Stimulated activated CD4-positive, alpha-beta T cell treated with anti-CD3 and anti-CD28 coated beads, Interleukin-15, amount 100 ng/mL, for 24 hours (primary cell): ENCODE measurements at places on chromosomes 13 and 19.

- DNase-seq, result no peak
These were observed 1.7 kb downstream of the KANK2 start for GRCh38 chr19:11195681-11196080.

- no peak for DNase-seq
These were observed 83.1 kb downstream of the ZNF557 start for GRCh38 chr19:7152568-7152967.

GRCh38 chr19:37227996-37228395 lies 10.0 kb downstream of the ZNF383 start:
- peak; percentile 38 for DNase-seq

DNA sequence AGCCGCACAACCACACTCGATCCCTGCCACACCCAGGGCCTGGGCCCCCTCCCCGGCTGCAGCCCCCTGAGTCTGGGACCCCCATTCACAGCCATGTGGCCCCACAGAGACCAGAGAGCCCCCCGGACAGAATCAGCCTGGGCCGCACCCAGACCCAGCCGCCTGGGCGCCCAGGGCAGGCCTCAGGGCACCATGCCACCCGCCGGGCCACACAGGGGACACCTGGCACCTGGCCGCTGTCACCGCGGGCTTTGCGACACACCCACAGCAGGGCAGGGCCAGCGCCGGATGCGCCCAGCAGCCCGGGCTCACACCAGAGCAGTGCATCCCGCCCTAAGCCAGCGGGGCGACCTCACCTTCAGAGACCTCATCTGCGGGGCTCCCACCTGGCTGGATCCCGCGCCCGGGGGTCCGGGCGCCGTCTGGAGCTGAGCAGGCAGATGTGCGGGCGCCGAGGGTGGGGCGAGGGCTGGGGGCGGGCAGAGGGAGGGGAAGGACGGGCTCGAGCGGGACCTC lies 443 bp downstream of the TBXA2R start:
- DNase-seq, result peak; percentile 49

DNA sequence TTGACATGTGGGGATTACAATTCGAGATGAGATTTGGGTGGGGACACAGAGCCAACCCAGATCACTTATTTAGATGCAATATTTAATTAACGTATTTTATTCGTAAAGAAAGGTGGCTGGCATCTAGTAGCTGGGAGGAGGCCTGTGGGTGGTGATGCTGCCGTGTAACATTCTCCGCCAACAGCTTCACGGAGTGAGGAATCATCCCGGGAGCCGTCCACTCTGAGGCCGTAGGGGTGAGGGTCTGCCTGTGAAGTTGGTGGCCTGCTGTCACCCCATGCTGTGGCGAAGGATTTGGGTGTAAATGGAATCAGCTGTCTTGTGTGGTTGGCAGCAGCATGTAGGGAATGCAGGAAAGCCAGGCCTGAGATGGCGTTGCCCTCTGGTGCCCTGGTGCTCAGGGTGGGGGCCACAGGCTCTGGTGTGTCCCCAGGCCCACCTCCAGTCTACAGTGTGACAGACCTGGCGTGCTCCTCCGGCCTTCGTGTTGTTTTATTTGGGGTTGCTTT lies 3.3 kb upstream of the TEX29 start:
- DNase-seq, result no peak

GRCh38 chr19:17125062-17125727 lies 49.6 kb downstream of the MYO9B start:
- DNase-seq, result no peak

- no peak for DNase-seq
These were observed 394.7 kb upstream of the DACH1 start for GRCh38 chr13:72261732-72262131.

GRCh38 chr19:38281811-38282566 lies 17.6 kb downstream of the SPINT2 start:
- no peak for DNase-seq

DNA sequence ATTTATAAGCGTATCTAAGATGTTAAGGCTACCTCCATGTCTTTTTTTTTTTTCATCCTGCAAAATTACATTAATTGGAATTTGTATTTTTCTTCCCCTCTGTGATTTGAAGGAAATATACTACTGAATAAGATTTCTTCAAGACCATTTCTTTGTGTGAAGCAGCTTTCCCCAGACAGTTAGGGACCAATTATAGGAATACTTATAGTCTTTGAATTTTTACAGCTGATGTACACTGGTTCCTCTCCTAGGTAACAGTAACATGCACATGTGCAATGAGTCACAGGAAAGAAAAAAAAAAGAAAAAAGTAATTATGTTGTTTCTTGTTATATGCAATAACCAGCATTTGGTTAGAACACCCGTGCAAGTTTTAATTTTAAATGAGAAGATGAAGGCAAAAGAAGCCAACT lies 82.0 kb downstream of the PCDH9 start:
- no peak for DNase-seq

DNA sequence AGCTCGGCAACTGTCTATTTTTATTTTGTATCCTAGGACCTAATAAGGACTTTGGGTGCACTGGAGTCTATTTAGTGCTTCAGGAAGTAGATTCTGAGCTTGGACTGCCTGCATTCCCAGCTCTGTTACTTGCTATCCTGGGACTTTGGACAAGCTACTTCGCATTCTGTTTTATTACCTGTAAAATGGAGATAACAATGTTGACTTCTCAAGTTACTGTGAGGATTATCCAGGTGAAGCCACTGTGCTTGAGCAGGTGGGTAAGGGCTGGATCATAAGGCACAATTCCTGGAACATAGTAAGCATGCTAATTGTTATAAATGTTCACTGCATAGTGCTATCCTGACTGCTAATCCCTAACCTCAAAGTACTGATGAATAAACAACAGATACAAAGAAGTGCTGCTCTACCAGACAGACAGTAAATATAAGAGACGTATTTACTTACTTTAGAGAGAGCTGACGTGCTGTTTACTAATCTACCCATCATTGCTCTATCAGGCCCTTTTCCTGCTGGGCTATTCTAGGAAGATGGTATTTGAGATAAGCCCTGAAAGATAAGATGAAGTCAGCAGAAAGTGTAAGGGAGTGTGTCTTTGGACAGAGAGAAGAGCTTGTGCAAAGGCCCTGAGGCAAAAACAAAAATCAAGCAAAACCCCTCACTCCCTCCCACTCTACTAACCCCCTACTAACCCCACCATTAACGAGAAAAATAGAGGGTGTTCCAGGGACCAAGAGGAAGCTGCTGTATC lies 50.8 kb upstream of the FLT1 start:
- DNase-seq, result no peak

DNA sequence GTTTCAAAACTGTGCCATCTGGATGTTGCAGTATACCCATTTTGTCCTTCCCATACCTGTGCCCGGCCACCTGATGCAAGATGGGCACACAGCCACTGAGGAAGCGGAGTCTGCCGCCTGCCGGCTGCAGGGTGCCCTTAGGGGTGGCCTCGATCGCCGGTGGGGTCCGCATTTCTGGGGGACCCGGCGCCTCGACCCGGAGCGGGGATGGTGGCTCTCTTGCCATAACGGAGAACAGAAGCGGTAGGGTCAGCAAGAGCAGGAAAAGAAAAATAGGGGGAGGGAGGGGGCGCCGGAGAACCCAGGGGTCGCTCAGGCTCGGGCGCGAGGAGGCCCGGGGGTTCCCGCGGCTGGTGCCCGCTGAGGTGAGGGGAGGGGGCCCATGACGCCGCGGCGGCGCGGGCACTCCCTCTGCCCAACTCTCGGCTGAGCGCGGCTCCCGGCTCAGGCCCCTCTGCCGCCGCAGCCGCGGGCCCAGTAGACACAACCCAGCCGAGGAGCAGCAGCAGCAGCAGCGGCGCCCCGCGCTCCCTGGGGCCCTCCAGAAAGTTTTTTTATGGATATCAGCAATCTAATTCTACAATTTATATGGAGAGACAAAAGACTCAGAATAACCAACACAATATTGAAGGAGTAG lies 13.8 kb upstream of the CYP4F2 start:
- DNase-seq, result no peak

- peak; percentile 98 for DNase-seq
These were observed 2.5 kb downstream of the PRR12 start for GRCh38 chr19:49593233-49594113.

GRCh38 chr13:38735665-38736440 lies 49.0 kb downstream of the FREM2 start:
- no peak for DNase-seq

GRCh38 chr19:1783874-1784273 lies 28.2 kb downstream of the ATP8B3 start:
- DNase-seq, result no peak

DNA sequence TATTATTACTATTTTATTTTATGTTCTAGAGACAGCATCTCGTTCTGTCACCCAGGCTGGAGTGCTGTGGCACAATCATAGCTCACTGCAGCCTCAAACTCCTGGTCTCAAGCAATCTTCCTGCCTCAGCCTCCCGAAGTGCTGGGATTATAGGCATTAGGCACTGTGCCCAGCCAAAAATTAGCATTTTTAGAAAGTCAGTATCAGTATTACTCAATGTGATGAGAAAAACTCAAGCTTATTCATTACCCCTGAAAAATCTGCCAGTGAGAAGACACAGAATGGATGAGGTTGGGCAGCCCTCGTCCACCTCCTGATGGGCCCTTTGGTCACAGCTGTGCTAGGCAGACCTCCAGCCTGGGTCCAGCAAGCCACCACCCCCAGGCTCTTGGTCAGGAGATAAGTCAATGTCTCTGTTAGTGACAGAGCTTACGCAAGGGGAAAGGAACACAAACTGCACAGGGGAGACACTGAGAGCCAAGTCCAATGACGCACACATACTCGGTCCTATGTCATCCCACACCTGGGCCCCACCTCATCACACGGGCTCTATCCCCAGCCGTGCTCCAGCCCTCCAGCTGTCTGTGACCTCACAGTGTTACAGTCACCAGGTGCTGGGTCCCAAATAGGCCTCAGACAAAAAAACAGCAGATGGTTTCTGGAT lies 19.8 kb downstream of the PEPD start:
- no peak for DNase-seq

GRCh38 chr13:91355099-91355825 lies 7.8 kb downstream of the MIR17HG start:
- DNase-seq, result no peak

DNA sequence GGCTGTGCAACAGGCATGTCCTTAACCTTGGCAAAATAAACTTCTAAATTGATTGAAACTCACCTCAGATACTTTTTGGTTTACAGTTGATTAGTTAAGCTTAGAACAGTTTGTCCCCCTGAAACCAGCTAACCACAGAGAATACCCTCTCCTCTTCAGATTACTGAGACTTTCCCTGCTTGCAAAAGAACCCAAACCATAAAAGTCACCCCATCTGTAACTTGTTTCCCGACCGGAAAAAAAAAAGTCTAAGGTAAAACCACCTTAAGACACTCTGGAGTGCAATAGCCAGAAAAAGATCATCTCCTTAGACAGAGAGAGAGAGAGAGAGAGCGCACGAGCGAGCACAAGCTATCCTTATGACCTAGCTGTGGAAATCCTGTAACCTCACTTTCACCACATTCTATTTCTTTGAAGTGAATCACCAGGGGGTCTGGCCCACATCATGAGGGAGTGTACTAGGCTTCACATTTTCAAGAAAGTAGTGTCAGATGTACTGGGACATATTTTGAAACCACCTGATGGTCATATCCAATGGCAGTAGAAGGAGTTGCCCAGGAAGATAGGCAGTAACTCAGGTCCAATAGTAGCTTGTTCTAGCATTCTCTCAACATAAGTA lies 11.1 kb upstream of the GTF2F2 start:
- DNase-seq, result peak; percentile 10

DNA sequence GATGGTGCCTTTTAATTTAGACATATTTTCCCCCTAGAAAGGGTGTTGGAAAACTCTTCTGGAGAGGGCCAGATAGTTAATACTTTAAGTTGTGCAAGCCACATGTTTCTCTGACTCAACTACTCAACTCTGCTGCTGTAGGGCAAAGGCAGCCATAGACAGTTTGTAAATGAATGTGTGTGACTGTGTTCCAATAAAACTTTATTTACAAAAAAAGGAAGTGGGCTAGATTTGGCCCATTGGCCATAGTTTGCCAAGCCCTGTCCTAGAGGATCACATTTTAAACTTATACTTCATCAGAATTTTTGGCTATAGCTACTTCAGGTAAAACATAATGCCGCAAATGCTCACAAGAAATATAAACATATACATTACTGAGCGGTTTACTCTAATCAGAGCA lies 306.3 kb upstream of the MAB21L1 start:
- DNase-seq, result no peak

- no peak for DNase-seq
These were observed 175.6 kb upstream of the SLITRK6 start for GRCh38 chr13:85974608-85975366.

DNA sequence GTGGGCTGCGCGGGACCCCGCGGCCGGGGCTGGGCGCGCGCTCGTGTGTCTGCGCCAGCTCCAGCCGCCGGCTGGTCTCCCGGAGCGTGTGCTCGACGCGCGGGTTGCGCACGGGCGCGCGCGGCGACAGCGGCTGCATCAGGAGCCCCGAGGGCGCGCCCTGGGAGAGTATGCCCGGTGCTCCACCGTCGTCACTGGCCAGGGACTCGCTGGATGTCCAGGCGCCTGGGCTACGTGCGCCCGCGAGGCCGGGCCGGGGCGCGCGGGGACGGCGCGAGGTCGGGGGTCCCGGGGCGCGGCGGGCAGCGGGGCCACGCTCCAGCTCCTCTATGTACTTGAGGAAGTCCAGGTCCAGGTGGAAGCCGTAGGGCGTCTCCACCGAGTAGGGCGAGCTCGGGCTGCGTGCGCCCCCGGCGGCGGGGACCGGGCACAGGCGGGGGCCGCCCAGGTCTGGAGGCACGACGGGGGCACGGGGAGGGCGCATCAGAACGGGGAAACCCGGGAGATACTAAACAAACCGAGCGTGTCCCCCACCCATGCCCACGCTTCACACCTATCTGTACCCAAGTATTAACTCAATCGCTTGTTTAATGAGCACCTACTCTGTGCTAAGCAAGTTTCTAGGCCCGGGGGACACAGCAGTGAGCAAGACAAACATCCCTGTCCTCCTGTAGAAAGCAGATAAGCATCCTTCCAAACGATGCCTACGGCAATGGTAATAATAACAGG lies 7.6 kb downstream of the KANK3 start:
- peak; percentile 58 for DNase-seq

DNA sequence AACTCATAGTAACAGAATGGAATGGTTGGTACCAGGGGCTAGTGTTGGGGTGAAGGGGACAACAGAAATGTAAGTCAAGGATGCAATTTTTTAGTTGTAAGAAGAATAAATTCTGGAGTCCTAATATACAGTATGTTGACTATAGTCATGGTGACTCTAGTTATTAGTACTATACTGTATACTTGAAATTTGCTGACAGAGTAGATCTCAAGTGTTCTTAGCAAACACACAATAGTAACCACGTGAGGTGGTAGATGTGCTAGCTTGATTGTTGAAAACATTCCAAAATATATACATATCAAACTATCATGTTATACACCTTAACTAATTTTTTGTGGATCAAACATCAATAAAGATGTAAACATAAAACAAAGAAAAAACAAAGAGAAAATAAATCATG lies 1345.1 kb upstream of the PCDH20 start:
- DNase-seq, result no peak

DNA sequence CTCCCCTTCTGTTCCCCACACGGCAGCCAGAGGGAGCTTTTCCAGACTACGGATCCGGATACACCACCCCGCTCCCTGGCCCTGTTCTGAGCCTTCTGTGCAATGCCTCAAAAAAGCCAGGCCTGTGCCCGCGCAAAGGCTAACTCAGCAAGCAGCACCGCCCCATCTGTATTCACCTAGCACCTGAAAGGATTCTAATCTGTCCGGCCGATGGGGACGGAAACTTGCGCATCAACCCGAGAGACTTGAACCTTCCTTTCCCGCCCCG lies 589 bp downstream of the ZBTB45 start:
- DNase-seq, result peak; percentile 67

- no peak for DNase-seq
These were observed 33.4 kb downstream of the ABCC4 start for GRCh38 chr13:95267662-95268342.
